T-helper 2 cell (primary cell): ENCODE measurements at places on chromosomes 7 and 10.
A peak's percentile ranks its signal among the peaks of the same experiment; 100 is the strongest.

DNA sequence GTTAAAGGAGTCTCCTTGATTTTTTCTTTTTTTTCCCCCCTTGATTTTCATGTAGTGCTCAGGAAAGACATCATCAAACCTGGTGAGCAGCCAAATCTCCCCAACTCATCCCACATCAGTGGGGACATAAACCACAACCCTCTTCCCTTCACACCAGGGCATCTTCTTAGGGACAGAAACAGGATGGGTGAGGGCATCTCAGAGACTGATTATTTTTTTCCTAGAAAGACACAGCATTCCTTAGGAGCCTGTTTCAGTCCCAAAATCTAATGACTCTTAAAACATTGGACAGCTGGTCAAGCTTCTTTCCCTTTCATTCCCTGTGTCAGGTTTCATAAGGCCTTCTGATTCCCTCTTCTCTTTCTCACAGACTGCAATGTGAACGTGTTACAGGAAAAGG is 31.5 kb upstream of the GSAP start:
- no peak for DNase-seq

DNA sequence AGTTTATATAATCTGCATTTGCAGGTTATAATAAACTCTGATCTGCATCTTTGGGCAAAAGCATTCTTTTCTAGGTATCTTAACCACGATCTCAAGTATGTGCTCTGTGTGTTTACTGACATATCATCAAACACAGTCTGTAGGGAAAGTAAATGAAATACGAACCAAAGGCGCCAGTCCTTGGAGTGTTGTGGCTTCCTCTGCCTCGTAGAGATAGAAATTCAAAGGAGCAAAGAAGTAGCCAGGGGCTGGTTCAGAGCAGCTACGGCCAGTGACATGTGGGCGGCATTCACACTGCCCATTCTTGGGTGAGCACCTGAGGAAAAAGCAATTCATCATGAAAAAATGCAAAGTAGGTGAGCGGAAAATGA is 38.7 kb downstream of the LAMB4 start:
- DNase-seq: no peak

- DNase-seq: no peak
Measured at GRCh38 chr7:130178251-130178650, 27.0 kb downstream of the TMEM209 start.

DNA sequence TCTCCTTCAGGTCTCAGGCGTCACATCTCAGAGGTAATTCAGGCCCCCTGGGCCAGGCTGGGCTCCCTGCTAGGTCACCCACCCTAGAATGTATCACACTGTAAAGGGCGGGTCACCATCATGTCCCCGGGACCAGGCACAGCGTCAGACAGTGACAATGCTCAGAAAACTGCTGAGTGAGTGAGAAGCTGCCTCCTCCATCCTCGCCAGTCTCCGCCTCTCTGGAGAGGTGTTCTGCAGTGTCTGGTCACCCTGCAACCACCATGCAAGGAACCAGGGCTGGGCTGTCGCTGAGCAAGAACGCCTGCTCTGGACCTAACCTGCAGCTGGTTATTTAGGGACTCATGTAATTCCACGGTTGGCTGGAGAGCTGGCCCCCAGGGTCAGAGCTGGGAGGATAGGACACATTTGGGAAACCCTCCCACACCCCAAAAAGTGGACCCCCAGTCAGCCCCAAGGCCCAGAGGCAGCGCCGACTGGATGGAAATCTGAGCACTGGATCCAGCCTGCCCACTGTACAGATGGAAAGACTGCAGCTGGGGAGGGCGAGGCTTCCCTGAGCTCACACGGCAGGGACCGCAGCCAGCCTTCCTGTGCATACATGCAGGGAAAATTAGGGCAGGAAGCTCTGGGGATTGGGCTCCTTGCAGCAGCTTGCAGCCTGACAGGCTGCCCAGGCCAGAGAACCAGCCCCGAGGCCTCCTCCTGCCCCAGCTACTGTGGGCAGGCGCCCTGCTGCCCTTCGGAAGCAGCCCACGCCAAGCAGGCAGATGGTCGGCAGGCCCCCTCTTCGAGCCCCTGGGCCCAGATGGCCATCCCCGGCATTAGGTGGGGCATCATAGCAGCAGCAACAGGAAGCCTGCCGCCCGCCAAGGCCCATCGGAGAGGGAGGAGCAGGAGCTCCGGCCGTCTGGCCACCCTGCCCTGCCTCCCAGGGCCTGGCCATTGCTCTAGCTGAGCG is 105.4 kb upstream of the ZMIZ1 start:
- no peak for DNase-seq

DNA sequence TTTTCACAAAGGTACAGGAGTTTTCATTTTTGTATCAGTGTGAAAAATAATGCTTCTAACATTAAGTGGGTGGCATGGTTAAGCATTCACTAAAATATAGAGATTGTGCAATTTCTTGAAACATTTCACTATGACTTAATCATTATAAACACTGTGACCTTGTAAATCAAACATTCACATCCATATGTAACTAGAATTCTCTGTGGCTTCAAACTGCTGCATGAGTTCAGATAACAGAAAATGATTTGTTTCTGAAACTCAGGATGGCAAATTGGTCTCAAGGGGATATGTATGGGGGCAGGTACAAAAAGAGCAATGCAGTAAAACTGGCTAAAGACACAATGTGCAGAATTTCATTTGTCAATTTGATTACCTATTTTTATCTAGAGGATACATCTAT is 3.8 kb downstream of the FAM133B start:
- no peak for DNase-seq

GRCh38 chr10:101046332-101047238 is 15.2 kb upstream of the KAZALD1 start:
- no peak for DNase-seq

DNA sequence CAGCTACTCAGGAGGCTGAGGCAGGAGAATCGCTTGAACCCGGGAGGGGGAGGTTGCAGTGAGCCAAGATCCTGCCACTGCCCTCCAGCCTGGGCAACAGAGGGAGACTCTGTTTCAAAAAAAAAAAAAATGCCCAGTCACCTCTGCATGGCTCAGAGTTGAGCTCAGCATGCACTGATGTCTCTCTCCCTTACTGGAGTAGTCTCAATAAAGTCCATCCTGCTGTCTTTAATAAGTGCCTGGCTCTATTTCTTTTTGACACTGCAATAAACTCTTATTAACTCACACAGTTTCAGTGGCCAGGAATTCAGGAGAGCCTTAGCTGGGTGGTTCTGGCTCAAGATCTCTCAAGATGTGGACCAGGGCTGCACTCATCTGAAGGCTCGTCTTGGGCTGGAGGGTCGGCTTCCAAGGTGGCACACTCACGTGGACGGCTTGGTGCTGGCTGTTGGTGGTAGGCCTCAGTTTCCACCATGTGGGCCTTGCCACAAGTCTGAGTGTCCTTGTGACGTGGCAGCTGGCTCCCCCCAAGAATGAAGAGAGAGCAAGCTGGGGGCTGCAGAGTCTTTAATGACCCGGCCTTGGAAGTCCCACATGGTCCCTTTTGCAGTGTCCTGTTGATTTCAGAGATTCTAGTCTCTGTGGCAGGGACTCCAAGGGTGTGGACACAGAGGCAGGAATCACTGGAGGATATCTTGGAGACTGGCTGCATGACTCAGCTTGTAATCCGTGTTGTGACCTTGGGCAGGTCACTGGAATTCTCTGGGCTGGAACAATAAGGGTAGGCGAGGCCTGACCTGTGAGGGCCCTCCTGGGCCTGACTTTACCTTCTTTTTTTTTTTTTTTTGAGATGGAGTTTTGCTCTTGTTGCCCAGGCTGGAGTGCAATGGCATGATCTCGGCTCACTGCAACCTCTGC is 85.9 kb upstream of the KMT2C start:
- DNase-seq: no peak

- no peak for DNase-seq
Measured at GRCh38 chr7:13044309-13044708, 356.9 kb downstream of the ARL4A start.

- DNase-seq: no peak
Measured at GRCh38 chr7:132138817-132139216, 437.5 kb downstream of the PLXNA4 start.

DNA sequence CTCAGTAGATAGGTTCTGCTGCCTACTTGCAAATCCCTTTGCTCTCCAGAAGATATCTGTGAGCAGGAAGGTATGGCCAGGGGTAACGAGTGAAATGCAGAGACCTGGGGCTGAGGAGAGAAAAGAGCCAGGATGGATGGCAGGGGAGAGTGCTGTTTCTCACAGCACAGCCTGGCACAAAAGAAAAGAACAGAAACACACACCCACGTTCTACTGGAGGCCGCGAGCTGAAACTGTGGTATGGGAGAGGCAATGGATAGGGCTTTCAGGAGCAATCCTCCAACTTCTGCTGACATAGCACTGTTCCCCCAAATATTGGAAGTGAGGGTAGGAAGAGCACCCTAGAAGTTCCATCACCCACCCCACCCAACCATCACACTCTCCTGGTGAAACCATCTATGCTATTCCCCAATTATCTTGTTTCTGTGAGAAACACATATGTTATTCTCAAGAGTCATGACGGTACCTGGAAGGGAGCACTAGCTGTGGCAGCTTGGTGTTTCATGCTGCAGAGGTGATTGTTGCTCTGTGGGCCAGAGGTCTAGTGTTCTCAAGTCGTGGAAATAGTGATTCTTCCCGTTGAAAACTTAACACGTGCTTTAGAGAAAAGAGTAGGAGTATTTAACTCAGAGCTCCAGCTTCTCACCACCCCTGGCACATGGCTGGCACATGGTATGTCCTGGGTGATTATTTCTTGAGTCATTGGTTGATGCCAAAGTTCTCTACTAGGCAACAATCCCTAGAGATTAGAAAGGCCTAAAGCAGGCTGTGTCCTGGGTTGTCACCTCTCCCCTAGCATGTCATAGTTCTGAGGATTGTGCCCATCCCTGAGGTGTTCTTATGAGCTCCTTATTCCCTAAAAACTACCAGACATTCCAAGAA is 198.3 kb downstream of the PLXNA4 start:
- no peak for DNase-seq

DNA sequence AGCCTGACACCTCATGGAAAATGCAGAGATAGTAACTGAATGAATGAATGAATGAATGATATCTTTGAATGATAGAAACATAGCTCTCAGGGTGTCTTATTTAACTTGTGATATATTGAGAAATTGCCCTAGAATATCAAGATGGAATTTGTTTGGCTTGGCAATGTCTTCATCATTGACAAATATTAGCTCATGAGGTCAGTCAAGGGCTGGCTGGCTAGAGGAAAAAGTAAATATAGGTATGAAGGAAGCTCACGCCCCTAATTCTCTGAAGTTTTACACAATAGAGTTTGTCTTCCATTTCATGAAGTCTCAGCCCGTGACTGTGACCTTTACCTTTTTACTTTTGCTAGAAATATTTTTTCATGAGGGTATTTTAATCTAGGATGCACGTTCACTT is 305.2 kb downstream of the ADARB2 start:
- DNase-seq: no peak

- DNase-seq: no peak
Measured at GRCh38 chr7:133560900-133561299, 308.0 kb downstream of the EXOC4 start.

- DNase-seq: peak; percentile 18
Measured at GRCh38 chr10:21526860-21527597, 1.5 kb upstream of the SKIDA1 start.

DNA sequence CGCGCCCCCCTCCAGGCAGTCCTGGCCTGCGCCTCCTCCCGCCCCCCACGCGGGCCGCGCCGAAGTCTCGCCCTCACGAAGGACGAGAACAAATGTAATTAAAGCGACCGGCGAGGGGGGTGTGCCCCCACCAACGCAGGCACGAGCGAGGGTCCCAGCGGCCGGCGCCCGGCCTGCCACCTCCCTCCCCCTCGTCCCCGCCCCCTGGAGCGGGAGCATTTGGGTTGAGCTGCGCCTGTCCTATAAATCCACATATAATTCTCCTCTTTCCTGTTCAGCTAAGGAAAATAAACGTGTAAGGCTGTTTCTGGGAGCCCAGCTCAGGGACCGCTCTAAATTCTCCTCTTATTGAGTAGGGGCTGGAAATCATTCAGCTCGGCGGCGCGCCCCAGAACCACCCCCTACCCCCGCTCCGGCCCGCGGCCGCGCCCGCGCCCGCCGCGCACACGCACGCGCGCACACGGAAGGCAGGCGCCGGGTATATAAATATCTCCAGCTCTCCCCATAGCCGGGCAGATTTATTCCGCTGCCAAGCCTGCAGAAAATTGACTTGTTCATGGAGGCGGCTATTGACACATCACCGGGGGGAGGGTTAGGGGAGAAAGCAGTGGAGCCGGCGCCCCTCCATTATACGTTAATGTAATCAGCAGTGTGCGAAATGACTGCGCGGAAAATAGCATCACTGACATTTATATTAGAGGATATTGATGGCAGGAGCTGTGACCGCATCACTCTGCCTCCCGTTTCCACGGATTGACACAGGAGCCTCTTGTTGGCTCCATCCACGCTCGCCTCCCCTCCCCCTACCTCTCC is 61.6 kb upstream of the BTRC start:
- no peak for DNase-seq

DNA sequence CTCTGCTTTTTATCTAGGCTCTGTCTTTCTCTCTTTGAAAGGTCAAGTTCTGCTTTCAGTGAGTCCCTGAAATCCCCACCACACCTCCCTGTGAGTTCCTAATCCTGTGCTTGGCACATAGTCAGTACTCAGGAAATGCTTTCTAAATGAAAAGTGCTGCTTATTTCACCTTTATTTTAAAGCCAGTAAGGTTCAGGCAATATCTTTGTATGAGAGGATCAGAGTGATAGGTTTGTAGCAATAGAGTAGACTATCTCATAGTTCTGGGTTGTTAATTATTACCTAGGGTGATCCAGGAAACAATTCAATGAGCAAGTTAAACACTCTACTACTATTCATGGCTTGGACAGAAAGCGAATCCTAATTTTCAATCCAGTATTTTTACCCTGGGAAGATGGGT is 7.4 kb upstream of the LAMB1 start:
- DNase-seq: no peak
